BJ (cell line): ENCODE measurements at places on chromosomes 4 and X. TPM values are rescaled to one million over a fixed set of nuclear protein-coding genes. Genes with fewer than 3 reads are reported as not detected.

- no peak for DNase-seq
These were observed 632.5 kb upstream of the GNPDA2 start for GRCh38 chr4:45358573-45359506.

DNA sequence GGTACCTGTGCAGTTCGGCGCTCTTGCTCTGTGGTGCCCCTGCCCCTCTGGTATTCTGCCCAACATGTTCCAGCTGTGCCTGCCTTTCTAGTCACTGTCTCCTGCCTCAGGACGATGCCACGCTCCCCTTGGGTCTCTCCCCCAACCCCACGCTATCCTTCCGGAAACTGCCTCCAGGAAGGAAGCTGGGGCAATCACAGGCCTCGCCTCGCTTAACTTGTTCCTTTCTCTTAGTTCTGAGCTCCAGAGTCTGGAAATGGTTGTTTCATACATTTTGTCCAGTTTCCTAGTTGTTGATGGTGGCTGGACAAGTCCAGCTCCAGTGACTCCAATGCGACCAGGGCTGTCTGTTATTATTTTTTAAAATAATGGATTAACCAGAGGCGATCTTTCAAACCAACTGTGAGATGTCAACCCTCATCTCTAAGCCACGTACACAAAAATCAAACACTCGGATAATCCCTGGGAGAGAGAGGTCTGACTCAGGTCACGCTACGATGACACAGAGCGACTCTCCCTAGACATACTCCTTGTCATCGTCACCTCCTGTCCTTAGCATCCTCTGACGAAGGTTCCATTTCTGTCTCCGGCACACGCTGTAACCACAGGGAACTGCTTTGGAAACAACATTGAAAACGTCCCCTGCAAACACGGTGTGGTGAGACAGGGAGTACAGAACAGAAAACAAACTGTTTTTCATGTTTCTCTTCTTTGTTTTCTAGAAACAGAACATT lies 62.5 kb downstream of the ABLIM2 start:
- no peak for DNase-seq

The XAGE1A gene
- polyA plus RNA-seq: not detected in 2 replicates

DNA sequence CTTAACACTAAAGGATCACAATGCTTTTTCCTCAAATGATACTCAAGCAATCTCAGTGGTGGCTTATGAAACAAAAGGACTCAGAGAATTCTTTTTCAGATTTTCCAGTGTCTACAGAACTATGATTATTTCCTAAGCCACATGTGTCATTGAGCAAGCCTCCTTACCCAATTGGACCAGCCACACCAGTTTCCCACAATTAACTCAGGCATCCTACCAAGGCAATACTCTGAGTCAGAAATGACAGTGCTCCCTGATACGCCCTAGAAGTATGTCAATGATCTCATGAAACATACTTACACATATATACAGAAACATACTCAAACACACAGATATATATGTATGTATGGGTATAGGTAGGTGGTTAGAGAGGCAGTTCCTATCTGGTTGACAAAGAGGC lies 4.8 kb downstream of the ADAMTS3 start:
- DNase-seq: no peak
